Stimulated activated CD4-positive, alpha-beta T cell treated with anti-CD3 and anti-CD28 coated beads, Interleukin-4, amount 100 ng/mL, for 1 hour (primary cell): ENCODE measurements at places on chromosomes 2 and 18.

- DNase-seq = peak; percentile 96
Measured at GRCh38 chr2:38750891-38751595, at the start of gene SRSF7. SRSF7 (minus strand) TSS chr2:38751361; CDS start chr2:38751256, 105 bp downstream.

DNA sequence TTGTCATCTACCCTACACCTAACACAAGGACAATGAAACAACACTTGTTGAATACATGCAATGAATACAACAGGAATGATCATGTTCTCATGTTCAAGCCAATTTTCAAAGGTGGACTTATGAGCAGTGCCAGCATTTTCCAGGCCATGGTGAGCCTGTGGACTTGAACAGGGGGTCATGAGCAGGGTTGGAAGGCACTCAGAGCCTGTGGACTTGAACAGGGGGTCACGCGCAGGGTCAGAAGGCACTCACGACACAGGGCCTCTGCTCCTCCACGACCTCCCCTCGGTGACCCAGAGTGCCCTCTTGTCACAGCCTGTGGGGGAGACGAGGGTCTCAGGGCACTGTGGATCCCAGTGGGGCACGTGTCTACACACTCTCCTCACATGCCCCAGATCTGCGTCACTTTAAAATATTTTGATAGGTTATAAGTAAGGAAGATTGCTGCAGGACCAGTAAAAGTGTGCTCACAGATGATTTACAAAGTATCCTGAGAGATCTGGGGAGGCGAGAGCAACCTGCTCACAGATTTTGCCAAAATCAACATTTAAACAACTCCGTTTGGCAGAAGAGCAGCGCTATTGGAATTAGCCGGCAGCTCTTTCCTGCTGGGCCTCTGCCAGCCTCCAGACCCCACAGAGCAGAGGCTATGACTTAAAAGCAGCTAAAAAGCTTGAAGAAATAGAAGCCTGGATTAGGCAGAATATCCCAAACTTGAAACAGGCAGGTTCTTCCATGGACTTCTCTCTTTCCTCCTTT is 121.9 kb downstream of the TMEM18 start:
- DNase-seq = no peak

DNA sequence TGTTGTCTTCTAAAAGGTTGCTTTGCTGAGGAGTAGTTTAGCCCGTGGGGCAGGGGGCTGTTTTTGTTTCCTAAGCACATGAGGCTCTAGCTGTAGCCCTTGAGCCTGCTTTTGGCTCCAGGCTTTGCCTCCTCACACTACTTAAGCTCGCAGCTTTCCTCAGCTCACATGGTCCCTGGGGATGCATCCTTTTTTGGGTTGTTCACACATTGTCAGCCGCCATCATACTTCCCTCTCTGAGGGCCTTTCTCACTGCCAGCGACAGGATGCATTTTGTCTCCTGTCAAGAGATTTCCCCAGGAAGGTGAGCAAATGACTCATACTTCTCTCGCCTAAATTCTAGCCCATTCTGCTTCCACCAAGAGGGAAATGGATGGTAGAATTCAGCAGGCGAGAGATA is 279.5 kb upstream of the PKDCC start:
- no peak for DNase-seq

DNA sequence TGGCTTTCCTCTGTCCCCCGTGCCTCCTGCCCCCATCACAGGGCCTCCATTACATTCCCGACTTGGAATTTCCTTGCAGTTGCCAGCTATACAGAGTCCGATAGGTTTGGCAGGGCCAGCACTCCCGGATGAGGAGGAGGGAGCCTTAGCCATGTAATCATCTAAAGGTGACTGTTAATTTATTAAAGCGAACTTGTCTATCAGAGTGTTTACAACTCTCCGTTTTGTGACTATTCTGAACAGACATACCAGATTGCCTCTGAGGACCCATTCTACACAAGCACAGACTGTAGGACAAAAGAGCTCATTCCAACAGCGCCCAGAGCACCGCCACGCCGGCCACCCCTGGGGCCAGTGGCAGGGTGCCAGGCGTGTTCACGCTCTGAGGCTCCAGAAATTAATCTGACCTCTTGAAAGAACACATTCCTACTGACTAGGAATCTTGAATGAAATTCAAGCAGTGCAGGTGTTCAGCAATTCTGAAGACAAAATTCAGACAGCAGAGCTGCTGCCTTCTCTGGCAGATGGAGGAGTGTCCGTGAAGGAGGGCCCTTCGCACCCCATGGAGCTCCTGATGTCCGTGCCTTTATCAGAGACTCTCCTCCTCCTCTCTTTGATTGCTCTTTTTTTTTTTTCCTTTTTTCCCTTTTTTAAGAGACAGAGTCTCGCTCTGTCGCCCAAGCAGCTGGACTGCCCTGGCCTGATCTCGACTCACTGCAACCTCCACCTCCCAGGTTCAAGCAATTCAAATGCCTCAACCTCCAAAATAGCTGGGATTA is 58.1 kb upstream of the RALBP1 start:
- DNase-seq = no peak

- no peak for DNase-seq
Measured at GRCh38 chr2:149579972-149580882, 7.3 kb downstream of the MMADHC start.

DNA sequence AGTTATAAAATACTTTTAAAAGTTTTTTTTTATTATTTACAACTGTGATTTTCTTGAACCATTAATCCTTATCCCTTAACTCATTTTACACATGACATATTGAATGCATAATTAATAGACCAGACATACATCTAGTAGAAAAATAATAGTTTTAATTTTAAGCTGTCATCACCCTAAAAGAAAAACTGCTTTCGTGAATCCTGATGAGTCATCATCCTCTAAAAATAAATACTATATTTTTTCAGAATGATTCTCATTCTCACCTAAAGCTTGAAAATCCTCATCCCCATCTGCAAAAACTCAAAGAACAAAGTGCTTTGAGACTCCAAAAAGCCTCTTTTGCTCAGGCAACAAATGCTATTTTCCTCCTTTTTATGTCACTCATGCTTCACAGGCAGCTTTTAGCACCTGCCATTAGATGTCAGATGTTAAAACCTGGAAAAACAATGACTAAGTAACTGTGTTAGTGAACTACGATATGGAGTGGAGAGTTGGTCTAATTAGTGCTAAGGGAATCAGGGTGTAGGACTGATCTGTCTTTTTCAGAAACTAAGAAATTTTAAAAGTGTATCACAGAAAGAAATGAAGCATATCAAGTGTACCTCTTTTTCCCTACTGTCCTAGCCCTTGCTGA is 297.6 kb downstream of the TMX3 start:
- DNase-seq = no peak

DNA sequence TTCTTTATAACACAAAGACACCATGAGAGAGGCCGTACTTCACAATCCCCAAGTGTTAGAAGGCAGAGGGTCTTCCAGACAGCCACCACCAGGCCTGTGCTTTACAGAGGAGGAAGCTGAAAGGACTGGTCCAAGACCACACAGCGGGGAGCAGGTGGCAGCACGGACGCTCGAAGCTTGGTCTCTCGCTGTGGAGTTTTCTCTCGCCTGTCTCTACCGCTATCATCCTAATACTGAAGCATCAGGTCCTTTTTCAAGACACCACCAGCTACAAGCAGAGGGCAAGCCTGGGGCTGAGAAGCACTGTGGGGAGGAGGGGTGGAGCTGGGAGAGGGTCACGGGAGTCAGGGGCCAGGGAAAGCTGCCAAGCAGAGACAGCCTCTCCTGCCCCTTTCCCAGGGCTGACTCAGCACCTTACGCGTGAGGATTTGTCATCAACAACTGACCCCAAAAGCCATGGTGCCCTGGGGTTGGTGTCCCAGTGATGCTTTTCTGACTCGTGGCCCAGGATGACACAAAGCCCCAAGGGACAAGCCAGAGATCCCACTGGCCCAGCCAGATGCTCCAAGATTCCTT is 31.9 kb upstream of the FOSL2 start:
- DNase-seq = no peak

GRCh38 chr2:18855027-18855426 is 265.7 kb upstream of the NT5C1B start:
- no peak for DNase-seq

- no peak for DNase-seq
Measured at GRCh38 chr2:215598376-215598975, 162.6 kb upstream of the FN1 start.

- no peak for DNase-seq
Measured at GRCh38 chr2:172294983-172295382, 132.4 kb upstream of the ITGA6 start.

- no peak for DNase-seq
Measured at GRCh38 chr2:134420920-134421319, 167.0 kb downstream of the MGAT5 start.

DNA sequence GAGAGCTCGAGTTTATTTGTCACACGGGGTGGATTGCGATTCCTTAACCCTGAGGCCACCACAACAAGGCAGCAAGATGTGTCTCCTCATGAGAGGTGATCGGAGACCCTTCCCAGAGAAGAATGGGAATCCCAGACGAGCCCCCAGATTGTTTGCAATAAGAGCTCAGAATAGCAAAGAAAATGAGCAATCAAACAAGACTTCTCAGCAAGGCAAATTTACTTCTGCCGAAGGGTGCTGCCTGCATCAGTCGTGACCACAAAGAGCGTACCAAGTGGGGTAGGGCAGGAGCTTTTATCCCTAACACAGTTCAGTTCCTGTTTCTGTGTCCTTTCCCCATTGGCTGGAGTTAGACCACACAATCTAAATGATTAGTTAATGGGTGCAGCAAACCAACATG is 237.5 kb upstream of the SYT4 start:
- no peak for DNase-seq

DNA sequence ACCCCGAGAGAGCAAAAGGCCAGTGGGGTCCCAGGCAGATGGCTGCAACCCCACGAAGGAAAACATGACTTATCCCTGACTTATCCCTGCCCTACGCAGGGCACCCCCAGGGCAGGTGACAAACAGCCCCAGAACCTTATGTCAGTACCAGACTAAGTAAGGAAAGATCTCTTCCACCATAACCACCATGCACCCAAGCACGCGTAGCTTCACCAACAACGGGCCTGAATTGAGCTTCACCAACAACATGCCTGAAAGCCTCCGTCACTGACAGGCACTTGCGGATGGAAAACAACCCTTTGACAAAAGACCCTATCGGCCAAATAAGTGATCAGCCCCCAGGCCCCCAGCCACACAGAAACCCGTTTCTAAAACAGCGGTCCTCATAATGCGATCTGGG is 34.1 kb downstream of the HDAC4 start:
- DNase-seq = no peak

DNA sequence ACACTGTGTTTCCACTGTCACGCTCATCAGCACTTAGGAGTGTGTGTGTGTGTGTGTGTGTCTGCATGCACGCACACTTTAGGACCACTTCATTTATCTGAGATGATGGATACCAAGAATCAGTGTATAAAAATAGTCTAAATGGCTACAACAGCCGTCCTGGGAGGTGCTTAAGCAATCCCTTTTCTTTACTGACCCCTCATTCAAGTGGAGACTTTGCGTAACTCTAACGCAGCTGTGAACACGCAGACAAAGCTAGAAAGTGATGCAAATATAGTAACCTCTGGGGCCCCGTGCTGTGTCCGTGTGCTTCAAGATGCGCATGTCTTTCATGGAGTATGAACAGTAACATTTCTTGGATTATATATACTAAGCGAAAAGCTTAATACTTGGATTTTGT is 40.4 kb upstream of the RBM44 start:
- DNase-seq = no peak

DNA sequence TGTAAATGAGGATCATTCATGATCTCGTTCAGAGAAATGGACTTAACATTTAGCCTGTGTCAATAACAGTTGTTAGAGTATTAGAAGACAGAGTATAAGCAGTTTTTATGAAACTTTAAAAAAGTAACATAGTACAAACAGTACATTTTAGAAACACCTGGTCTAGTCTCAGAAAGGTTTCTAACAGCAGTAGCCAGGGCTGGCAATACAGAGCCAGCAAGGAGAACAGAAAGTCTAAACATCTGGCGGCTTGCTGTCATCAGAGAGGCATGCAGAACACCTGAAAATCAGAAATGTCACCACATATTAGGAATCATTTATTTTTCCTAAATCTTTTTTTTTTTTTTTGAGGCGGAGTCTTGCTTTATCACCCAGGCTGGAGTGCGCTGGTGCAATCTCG is 50.1 kb downstream of the RPL31 start:
- no peak for DNase-seq

DNA sequence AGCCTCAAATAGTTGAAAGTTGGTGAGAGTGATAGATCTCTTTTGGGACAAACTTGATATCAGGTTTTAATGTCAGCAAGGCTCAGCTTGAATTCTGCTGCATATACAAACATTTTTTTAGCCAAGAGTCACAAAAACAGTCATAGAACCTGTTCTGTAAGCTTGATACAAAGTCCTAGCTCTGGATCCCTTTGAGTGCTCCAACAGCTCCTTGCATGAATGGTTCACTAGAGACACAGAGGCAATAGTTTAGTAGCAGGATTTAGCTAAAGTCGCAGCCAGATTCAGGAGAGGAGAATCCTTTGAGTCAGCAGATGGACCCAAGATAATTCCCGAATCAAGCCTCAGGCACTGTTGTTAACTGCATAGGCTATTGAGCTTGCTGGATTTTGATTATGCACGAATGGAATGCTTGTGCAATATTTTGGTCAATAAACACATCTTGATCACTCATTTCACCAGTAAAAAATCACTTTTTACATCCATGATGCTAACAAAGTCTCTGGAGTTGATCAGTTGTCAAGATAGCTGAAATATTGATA is 148.6 kb downstream of the KLHL14 start:
- no peak for DNase-seq

- DNase-seq = no peak
Measured at GRCh38 chr2:235378246-235378645, 115.6 kb upstream of the AGAP1 start.

DNA sequence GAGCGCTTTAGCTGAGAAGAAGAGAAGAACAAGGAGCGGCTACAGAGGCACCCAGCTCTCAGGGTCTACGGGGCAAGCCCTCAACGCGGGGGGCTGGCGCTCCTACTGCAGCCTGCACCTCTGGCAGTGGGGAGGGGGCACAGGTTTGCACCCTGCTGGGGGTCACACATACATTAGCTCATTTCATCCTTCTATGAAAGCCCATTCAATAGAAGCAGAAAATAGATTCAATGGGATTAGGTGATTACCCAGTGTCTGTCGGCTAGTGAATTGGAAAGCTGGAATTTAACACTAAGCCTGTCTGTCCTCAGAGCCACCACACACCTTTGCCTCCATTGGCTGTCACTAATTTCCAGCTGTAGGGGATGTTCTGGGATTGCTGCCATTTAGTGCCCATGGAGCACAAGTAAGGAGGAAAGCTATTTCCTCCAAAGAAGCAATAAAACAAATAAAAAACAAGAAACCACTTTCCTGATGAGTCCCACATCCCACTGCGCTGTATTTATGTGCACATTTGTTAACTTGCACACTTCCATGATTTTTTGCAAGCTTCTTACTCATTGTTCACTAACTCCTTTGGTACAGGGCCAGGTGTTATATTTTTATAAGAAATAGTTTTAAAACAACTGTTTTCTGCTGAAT is 319.6 kb upstream of the REV1 start:
- DNase-seq = no peak
